ENCODE measurements at places on chromosomes 12 and 14.

GRCh38 chr14:37246427-37246829, 48.7 kb downstream of the MIPOL1 start:
- DNase-seq: no peak

DNA sequence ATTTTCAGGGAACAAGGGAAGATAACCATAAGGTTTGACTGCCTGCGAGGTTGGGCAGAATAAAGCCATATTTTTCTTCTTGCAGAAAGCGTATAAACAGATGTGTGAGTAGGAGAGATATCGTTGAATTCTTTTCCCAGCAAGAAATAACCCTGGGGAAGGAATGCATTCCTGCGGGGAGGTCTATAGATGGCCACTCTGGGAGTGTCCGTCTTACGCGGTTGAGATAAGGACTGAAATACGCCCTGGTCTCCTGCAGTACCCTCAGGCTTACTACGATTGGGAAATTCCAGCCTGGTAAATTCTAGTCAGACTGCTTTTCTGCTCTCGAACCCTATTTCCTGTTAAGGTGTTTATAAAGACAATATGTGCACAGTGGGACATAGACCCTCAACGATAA, 225.0 kb downstream of the LRIG3 start:
- no peak for DNase-seq

DNA sequence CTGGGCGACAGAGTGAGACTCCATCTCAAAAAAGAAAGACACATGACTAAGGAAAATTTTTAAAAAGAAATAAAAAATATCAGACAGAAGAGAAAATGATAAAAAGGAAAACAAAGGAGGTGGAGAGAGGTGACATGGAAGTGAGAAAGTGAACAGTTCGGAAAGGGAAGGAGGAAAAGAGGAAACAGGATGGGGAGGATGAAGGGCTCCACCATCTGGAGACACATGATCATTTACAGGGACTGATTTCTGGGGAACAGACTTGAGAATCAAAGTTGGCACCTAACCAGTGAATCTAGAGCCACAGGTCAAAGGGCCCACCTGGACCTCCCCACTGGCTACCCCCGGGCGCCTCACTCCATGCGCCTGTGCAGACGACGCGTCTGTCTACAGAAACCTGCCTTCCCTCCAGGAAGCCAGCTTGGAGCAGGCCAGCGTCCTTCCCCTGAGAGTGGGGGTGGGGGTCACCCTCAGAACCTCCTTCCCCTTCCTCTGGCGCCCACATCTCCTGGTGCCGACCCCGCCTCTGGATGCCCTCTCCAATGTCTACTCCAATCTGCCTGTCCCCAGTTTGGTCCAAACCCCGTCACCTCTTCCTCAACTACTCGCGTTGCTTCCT, 60.5 kb downstream of the AMN start:
- DNase-seq: no peak

DNA sequence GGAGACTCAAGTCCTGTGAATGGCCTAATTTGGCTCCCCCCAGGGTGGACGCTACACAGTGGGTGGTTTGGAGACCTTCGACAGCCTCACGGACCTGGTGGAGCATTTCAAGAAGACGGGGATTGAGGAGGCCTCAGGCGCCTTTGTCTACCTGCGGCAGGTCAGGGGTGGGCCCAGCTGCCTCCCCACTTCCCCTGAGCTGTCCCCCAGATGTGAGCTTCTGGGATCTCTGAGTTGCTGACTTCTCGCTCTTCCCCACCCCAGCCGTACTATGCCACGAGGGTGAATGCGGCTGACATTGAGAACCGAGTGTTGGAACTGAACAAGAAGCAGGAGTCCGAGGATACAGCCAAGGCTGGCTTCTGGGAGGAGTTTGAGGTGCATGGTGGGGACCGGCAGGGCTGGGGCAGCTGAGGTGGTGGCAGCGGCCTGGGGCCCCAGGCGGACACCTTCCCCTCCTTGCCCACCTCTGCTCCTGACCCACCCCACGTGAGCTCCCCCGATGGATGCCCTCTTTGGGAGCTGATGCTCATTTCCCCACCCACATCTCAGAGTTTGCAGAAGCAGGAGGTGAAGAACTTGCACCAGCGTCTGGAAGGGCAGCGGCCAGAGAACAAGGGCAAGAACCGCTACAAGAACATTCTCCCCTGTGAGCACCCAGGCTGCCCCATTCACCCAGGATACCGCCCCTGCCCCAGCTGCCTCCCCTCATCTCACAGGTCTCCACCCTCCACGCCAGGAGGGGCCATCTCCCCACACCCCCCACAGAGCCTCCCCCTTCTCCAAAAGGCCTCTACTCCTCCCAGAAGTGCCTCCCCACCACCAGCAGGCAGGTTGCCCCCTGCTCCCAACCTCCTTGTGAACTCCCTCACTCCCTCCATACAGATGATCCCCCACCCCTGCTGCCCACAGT, 4.2 kb downstream of the PTPN6 start:
- no peak for DNase-seq

DNA sequence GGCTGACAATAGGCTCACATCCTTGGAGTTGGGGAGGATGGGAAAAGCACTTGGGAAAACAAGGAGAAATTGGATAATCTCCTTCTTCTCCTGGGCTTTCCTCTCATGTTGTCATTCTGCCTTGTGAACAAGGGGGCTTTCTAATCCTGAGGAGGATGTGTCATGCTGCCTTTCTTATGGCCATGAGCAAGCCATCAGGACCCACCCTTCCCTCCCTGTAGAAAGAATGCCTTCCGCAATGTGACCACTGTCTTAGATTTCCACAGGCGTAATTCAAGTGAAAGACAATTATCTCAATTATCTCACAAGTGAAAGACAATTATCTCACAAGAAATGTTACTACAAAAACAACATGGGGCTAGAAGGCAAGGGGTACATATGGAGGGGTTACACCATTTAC, 3.0 kb upstream of the OR6S1 start:
- DNase-seq: no peak

DNA sequence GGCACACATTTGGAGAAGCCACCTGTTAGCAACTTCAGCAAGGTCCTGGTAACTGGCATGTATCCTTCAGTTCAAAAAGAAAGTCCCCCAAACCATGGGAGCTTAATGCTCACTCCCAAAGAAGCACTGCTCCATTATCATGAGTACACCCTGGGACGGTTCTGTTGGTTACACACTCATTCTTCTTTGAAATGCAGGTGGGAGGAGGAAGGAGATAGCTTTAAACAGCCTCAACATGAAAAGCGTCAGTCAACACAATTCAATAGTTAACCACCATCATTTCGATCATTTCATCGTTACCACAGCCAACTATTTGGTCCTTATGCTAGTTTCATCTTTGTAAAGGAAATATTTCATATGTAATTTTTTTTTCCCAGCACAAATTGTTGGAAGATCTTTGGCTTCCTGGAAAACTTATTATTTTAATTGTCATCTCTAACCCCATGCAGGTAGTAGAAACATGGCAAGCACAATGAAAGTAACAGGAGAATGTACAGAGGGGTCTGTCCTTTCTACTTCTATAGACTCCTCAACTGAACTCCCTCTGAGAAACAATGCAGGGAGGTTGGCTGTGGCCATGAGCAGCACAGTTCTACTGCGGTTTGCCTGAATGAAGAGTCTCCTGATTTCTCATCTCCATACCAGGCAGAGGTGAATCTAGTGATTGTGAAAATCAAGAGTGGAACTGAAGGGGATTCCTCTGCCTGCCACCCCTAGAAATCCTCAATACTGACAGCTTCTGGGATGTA, 196.4 kb upstream of the FOXN3 start:
- no peak for DNase-seq

GRCh38 chr14:66483322-66483721, 2.8 kb upstream of the CCDC196 start:
- no peak for DNase-seq

DNA sequence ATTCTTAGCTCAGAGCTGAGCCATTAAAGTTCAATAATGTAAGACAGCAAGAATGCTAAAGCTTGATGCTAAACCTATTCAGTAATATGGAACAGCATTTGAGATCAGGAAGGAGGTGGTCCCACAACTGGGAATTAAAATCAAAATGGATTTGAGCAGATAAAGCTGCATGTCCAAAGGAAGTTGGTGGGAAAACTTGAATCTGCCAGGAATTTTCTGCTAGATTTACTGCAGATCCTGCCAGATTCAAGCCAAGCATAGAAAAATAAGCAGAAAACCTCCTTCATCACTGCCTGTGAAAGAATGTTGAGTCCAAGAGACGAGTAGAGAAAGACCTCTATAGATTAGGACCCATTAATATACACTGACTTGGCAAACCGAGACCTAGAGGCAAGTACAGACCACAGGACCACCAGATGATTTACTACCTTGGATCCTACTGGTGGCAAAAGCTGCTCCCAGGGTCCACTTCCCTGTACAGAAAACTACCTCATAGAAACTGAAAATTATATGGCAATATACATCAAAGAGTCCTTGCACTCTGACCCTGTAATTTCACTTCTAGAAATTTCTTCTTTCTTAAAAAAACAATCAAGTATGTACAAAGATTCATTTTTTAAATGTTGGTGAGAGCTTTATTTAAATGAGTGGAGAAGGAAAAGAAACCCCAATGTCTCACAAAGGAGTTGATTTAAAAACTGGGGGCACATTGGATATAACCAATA, 263.2 kb downstream of the DAD1 start:
- no peak for DNase-seq

- no peak for DNase-seq
Measured at GRCh38 chr12:130254461-130255276, 83.0 kb upstream of the PIWIL1 start.

DNA sequence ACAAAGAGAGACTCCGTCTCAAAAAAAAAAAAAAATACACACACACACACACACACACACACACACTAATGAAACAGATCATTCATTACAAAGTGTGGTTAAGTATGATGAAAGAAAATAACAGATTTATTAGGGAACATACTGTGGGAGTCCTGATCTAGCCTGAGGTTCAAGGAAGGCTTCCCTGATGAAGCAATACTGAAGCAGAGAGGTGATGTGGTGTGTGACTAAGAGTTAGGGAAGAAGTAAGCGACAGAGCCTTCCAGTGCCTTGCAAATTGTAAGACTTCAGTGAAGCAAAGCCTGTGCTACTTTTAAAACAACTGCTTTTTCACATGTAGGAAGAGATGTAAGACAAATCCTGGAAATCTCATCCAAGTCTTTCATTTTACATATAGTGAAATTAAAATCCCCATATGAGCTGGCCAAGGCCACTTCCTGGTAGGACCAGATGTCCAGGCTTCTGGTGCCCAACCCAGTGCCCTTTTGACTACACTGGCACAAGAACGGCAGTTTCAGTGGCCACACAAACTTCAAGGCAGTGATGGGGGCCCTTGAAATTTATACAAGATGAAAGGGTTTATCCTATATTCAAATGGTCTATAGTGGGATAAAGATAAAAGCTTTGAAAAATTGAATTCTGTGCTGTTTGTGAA, 86.2 kb downstream of the STON2 start:
- no peak for DNase-seq

DNA sequence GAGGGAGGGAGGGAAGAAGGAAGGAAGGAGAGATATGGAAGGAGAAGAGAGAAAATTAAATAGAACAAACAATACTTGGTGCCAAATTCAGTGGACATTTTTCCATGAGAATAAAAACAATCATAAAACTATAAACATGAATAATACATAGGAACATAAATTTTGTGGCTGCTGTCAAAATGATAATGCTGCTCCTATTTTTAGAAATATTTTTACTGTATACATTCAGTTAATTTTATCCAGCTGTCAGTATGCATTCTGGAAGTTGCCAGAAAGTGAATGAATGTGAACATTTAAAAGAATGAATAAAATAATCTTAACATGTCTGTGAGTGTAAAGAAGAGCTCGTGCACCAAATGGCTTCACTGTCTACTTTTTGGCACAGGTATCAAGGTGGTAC, 13.9 kb upstream of the PCED1B start:
- no peak for DNase-seq

DNA sequence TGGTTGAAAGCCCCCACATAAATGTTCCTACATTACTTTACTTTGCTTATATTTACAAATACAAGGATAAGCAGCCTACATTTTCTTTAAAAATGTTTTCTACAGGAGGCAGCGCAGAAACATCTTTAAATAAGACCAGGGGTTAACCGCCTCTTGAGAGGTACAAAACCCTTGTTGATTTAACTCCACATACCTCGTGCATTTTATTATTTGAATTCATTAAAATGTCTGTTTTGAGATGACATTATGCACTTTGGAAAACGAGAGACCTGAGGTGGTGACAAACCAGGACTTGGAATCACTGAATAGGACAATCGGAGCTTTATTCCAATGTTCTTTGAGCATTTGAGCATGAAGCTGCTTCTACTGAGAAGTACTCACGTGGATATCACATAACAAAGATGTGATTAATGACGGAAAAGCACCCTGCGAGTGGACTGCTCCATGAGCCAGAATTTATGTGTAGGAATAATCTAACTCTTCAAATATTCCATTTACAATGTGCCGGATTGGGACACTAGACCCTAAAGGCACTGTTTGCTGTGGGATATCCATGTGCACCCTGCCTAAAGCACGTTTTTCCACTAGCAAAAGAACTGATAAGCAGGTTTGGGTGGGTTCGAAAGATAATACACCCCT, 746 bp upstream of the DUSP16 start:
- DNase-seq: no peak

- no peak for DNase-seq
Measured at GRCh38 chr12:32248441-32249140, 141.9 kb downstream of the BICD1 start.

- no peak for DNase-seq
Measured at GRCh38 chr12:82862069-82862841, 175.5 kb downstream of the TMTC2 start.

DNA sequence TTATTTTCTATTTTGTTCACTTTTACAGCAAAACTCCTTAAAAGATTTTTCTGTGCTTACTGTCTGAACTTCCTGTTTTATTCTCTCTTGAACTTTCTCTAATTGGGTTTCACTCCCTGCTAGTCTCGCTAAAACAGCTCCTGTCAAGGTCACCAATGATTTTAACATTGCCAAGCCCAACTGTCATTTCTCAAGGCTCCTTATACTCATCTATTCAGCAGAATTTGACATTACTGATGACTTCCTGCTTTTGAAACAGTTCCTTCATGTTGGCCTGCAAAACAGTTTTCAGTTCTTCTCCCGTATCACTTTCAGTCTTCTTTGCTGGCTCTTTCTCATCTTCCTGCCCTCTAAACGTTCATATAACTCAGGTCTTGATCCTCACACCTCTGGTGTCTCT, 268.5 kb upstream of the USP15 start:
- DNase-seq: no peak

DNA sequence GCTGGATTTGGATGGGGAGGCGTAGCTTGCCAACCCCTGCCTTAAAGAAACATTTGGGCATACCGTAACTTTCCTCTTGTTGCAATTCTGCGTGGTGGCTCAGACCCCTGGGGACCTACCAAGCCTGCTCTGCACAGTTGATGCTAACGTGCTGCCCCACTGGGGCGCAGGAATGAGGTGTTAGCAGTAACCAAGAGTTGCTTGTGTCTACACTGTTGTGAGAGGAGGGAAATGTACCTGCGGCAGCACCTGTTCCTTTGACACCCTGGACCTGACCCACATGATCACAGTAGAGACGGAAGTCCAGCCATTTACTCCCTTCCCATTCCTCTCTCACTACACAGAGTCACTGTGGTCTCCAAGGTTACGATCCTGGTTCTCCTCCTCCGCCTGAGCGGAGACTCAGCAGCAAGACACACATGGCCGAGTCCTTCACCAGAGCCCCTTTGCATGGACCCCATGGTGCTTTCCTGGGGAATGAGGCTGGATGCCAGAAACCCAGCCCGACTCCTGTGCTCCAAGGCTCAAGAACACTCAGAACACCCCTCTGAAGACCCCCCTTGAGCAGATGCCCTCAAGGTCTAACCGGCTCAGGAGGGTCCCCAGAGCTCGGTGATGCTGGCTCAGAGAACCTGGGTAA, 84.8 kb downstream of the FBXL14 start:
- no peak for DNase-seq

All from stimulated activated CD4-positive, alpha-beta T cell treated with anti-CD3 and anti-CD28 coated beads, Interleukin-1b, Interleukin-23, amount 100 ng/mL, for 24 hours (primary cell).